ENCODE measurements at places on chromosomes 5 and 9.

GRCh38 chr5:140346348-140347221, at the start of gene HBEGF:
TSS of gene HBEGF (minus strand) at chr5:140346603. CDS start at chr5:140346328, 275 bp downstream.
- peak; percentile 66 for DNase-seq

DNA sequence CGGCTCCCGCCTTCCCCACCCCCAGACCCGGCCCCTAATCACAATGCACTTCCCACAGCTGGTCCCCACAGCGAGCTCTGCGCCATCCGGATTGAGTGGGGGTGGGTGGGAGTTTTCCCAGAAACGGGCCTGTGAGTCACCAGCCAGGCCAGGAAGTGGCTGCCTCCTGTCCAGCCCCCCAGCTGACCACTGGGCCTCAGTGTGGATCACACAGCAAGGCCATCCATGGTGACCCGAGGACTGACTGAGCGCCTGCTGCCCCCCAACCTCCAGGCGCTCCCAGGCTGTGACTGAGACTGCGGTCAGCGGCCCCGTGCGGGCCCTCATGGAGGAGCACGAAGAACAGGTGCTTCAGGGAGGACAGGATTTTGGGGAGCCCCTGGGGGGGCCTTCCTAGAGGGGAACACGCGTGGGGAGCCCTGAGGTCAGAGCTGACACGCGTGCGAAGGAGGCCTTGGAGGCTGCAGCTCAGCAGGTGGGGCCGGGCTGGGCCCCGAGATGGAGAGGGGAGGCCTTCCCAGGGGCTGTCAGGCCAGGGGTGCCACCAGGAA, 48.3 kb upstream of the EGFL7 start:
- DNase-seq, result no peak

DNA sequence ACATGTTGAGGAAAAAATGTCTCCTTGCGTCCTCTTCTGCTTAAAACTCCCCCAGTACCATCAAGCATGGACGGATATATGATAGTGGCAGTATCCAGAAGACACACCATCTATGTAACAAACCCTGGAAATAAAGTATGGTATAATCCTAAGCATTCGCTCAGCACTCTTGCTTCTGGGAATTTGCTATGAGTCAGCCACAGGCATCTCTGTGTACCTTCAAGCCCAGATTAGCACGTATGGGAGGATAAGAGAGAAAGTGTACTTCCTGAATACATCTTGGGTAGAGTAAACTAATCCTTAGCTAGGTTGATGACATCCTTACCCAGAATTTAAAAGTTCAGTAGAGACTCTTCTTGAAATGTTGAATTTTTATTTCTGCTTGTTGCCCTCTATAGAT, 71.2 kb downstream of the GHR start:
- no peak for DNase-seq

DNA sequence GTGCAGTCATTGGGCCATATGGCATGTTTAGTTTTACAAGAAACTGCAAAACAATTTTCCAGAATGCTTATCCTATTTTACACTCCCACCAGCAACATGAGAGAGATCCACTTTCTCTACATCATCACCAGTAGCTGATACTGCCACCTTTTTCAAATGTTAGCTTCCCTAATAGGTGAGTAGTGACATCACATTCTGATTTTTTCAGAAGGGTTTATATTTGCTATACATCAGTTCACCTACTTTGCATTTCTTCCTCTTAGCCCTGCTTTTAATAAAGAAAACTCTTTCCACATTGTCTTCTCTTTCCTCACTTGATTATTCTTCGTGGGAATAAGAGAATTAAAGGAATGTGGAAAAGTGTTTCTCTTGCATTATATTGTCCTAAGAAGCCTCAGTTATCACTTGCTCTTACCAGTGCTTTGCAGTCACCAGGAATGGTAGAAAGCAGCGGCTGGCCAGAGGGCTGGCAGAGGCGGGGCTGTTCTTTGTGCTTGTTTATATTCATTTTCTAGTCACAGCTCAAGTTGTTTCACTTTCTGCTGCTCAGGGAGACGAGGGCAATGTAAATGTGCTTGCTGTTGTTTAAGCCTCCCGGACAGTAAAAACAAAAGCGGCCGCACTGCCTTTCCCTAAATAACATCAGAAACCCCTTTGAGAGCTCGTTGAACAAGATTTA, 164.8 kb downstream of the HSD17B3 start:
- DNase-seq, result no peak

DNA sequence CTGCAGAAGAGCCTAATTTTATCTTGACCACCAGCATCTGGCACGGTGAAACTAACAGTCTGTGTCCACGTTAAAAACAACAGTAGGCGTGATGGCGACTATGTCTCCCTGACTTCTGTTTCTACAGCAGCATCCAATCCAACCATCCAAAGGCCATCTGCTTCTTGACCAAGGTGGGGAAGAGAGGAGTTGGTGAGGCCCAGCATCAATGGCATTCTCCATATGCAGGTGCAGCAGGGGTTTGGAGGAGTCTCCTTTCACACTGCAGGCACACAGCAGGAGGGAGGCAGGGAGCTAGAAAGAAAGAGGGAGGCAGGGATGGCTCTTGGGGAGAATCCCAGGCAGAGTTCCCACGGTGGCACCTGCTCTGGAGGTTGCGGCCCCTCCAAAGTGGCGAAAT, 27.0 kb downstream of the MGAT1 start:
- no peak for DNase-seq

DNA sequence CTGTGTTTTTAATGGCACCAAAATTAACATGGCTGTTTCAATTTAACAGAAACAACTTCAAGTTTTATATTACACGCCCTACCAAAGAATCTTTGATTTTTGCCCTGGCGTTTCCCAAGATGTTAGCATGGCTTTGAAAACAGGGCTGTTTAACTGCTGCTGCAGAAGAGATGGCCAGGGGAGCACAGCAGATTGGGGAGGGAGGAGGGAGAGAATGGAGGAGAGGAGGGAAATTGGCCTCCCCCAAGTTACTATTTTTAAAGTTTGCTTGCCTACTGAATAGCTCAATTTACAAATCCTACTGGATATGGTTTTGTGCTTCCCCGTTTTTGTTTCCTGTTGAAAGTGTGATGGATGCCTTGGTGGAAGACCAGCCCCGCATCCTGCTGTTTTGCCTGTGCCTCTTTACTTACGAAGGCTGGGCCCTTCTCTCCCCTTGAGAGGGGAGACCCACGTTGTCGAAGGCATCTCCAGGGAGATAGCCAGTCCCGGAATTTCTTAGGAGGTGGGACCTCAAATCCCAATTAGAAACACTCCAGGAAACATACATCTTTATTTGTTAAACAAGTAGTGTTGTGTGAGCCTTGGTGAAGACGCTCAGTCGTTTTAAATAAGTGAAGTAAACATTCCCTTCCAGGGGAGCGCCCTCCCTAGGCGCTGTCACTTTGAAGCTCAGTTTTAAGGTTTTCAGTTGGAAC, 98.6 kb downstream of the AOPEP start:
- DNase-seq, result no peak

GRCh38 chr9:100108559-100108958, 9.5 kb downstream of the INVS start:
- DNase-seq, result no peak

DNA sequence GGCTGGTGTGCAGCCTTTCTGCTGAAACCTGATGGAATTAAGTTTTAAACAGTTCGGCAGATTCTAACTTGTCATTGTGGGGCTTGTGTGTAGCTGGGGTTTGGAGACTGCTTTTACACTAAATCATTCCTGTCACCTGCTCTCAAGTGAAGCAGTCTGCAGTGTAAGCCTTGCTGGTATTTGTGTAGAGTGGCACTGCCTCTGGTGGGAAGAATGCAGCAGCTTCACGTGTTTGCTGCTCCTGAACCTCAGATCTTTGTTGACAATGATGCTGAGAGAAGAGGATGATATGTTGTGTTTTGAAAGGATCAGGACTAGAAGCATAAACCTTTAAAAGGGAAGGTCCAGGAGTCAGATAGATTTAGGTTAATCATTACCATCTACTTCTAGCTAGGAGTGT, 88.1 kb downstream of the KDM4C start:
- DNase-seq, result no peak

DNA sequence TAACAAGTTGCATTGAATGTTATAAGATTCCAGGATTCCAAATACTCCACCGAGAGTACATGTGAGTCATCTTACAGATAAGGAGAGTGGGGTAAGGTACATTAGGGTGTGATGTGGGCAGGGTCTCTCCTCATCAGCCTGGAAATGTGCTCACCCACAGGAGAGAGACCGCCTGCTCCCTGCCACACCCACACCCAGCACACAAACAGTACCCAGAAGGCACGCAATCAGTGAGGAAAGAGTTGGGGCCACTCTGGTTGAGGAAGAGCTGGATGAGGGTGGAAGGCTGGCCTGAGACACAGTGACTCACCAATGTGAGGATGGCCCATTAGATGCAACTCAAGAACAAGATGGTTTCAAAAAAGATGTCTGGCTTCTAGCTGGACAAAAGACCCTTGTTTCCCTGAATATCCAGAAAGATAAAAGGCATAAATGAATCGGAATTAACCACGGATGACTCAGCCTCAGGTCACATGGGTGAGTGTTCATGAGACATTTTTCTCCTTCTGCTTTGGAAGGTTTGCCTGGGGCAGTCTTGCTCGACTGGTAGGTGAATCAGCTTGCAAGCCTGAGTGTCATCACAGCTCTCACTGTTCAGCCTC, 51.1 kb upstream of the LHFPL2 start:
- DNase-seq, result peak; percentile 8

DNA sequence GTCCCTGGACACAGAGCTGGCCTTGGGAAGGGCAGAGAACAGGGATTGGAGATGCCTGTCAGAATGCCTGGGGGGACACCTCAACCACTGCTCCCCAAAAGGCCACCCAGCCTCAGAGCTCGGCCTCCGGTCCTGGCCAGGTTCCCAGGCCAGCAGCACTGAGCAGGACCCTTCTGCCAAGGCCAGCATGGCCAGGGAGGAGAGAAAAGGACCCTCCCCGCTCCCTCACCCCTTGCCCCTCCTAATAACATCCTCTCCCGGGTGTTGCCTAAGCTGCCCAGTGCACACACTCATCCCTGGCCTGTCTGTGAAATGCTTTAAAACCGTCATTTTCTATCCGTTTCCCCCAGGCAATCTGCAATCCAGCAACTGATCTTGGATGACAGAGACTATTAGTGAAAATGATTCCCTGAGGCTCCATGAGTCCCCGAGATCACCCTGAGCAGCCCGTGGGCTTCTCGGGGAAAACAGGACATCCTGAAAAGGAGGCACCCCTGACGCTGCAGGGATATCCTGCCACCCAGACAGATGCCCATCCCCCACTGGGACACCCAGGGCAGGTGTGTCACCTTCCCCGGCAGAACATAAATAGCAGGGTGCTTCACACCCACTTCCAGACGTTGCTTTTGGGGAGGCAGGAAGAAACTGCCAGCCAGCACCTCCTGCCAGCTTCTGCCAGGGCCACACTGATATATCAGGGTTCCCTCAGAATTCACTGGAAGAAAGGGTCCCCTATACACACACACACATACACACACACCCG, 75.3 kb downstream of the ADAMTS2 start:
- no peak for DNase-seq

GRCh38 chr5:58108511-58108910, 351.4 kb downstream of the PLK2 start:
- no peak for DNase-seq

DNA sequence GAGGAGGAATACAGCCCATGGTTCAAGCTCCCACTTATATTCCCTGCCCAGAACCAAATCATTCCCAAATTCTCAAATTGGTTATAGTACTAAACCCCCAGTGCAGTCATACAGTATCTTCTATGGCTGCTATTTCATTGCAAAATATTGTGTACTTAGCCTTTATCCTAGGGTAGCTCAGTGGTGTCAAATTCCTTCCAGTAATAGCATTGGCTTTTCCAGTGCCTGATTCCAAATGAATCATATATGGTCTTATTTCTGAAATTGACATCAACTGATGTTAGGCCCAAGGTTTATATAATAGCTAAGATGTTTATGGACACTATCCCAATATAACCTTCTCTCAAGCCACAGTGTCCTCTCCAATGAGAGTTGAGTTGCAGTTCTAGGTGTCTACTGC, 256.7 kb downstream of the NDUFS4 start:
- no peak for DNase-seq

DNA sequence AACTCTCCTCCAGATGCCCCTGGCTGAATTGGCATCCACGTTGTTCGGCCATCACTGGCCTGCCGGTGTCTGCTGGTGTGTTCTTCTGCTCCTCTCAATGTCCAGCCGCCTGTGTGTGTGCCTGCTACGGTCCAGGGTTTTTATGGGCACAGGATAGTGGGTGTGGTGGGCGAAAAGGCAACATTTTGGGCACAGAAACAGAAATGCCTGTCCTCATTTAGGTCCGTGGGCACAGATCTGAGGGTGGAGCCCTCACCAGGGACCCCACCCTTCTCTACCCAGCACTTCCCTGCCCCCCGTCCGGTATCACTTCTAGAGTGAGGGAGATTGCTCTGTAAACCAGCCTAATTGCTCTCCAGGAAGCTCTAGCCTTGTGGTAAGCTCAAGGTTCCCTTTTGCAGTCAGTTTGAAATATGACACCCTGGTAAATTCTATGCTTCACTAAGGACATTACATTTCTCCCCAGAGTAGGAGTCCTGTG, 410.1 kb downstream of the MAT2B start:
- no peak for DNase-seq

- DNase-seq, result no peak
Observed at GRCh38 chr5:124655251-124655917, 91.1 kb downstream of the ZNF608 start.

GRCh38 chr5:2278825-2279456, 396.2 kb upstream of the IRX4 start:
- peak; percentile 16 for DNase-seq

DNA sequence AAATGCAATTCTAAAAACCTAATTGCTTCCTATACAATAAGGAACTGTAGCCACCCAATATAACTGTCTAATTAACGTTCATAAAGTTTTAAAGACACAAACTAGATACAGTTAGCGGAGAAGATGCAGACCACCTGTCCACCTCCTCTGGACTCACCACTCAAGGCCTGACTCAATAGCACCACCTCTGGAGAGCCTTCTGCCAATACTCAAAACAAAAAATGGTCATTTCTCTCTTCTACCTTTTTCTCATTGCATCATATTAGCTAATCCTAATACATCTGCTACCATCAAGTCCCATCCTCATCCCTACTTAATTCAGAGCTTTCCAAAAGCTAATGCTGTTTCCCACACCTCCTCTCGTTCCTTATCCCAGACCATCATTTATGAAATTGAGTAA, 159.9 kb downstream of the MLLT3 start:
- no peak for DNase-seq

DNA sequence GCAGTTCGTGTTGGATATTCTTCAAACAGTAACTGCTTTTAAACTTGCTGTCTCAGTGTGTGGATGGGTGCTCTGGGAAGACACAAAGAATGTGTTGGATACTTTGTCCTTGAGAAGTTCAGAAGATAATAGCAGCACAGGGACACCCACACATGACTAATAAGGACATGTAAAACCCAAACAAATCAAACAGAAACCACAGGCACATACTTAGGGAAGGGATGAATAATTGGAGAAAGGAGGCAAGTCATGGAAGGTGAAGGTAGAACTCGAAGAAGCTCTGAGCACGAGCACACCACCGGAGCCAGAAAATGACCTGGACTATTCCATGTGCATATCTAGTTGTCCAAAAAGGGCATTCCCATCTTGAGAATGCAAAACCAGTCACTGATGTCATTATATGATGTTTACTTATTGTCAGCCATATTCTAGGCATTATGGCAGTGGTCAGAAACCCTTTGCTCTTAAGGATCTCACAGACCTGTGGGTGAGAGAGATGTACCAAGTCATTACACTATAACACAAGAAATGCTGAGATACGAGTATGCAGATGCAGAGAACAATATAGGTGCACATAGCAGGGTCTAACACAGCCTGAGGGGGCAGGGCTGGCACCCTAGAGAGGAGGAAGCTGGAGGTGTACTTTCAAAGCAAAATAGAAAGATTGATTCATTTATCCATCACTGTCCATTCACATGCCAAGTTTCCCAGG, 152.9 kb downstream of the PIK3R1 start:
- no peak for DNase-seq

- no peak for DNase-seq
Observed at GRCh38 chr5:150731669-150732242, 27.1 kb downstream of the DCTN4 start.

GRCh38 chr5:80659106-80659505, 4.3 kb upstream of the DHFR start:
- no peak for DNase-seq
